Skeletal muscle cell (primary cell): ENCODE measurements at places on chromosomes 1 and 21.

- DNase-seq: peak; percentile 86
These were observed 85.8 kb upstream of the RGS1 start for GRCh38 chr1:192489748-192490147.

- no peak for DNase-seq
These were observed 1.6 kb downstream of the CRYBG2 start for GRCh38 chr1:26352338-26352679.

- DNase-seq: no peak
These were observed at the start of gene APP for GRCh38 chr21:26170471-26171257. APP (minus strand) TSS chr21:26170770; CDS start chr21:26170620, 150 bp downstream.

- no peak for DNase-seq
These were observed 65.7 kb upstream of the SYT6 start for GRCh38 chr1:114219172-114219868.

- no peak for DNase-seq
These were observed at the start of gene RAB25 for GRCh38 chr1:156060937-156061636. RAB25 (plus strand) TSS chr1:156061160; CDS start chr1:156061401, 241 bp downstream.

GRCh38 chr1:86324130-86324822 is 71.8 kb downstream of the ODF2L start:
- no peak for DNase-seq

DNA sequence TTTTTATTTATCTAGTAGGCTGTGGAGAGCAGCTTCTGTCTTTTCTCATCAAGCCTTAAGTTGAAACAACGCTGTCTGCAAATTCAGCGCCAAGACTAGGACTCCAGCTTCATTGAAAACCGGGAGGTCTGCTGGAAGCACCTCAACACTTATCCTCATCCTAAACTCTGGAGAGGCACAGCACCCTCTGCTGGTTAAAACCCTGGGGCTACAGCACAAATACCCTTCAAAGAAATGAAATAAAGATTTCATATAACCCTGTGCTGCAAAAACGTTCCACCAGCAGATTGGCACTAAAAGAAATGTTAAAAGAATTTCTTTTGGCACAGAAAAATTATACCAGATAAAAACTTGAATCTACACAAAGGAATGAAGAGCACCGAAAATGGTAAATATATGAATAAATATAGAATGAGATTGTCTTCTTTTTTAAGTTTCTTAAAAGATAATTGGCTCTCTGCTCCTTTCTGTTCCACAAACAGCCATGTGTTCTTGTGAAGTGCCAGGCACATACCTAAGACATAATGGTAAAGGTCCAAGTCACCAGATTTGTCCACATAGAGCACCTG is 227.7 kb upstream of the SAMSN1 start:
- no peak for DNase-seq

DNA sequence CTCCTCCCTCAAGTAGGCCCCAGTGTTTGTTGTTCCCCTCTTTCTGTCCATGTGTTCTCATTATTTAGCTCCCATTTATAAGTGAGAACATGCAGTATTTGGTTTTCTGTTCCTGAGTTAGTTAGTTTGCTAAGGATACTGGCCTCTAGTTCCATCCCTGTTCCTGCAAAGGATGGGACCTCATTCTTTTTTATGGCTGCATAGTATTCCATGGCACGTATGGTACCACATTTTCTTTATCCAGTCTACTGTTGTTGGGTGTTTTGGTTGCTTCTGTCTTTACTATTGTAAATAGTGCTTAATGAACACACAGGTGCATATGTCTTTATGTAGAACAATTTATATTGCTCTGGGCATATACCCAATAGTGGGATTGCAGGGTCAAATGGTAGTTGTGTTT is 232.9 kb downstream of the TPR start:
- DNase-seq: no peak

- DNase-seq: no peak
These were observed 192.2 kb downstream of the ST6GALNAC3 start for GRCh38 chr1:76266762-76267161.

GRCh38 chr1:21550097-21550496 is 40.9 kb downstream of the ALPL start:
- no peak for DNase-seq

DNA sequence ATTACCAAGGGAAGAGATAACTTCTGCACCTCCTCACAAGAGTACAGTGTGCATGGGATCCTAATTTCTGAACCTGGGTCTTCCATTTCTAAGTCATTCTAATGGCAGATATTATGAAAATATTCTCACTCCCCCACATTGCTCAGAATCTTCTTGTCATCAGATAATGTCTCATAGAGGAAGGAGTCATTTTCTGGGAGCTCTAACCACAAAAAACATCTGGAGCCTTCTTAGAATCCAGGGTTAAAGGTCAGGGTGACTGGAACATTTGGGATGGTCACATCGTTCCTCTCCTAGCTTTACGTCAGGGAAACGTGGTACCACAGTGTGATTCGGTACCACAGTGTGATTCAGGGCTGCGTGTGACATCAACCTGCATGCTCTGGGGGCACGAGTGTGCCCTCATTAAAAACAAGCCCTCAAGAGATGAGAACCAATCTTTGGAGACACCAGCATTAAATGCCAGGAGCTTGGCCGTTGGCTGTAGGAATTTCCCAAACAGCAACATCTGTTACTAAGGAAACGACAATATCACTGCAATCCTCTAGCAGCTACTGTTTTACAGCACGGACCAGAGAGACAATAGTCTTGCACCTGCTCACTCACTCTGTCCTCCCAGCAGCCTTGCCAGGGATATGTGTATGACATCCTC is 179.1 kb downstream of the PSMG1 start:
- DNase-seq: no peak

DNA sequence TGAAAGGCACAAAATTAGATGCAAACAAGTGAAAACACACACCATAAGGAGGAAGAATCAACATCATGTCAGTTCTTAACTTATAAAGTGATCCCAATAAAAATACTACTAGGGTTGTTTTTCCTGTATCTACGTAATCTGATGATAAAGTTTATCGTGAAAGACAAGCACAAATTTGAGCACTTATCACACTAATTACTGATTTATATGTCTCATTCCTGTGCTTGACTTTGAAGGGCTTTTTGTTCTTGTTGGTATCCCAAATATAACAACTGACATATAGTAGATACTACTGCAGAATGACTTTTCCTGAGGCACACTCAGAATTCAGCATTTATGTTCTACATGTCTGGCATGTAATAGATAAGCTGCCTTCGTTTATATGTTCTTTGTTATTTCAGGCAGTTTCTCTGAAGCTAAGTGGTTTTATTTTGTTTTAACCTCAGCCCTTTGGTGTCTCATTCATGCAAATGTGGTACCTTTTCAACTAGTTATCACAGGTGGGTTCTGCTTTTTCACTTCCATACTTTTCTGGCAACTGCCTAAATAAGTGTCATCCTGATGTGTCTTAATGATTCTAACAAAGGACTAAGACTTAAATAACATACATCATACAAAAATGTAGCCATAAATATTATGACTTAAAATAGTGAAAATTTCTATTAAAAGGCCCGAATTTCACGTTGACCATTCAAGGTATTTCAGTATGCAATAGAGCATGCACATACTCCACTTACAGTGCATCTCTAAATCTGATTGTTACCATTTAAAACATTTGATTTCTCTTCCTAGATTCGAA is 73.2 kb downstream of the LRRC8C start:
- DNase-seq: no peak

GRCh38 chr1:98428864-98429263 is 232.7 kb upstream of the SNX7 start:
- DNase-seq: no peak

- no peak for DNase-seq
These were observed 12.6 kb upstream of the MNDA start for GRCh38 chr1:158818560-158818959.

GRCh38 chr21:40967771-40968170 is 120.8 kb upstream of the DSCAM start:
- DNase-seq: no peak

GRCh38 chr1:3609769-3610526 is 1.4 kb downstream of the MEGF6 start:
- DNase-seq: no peak

DNA sequence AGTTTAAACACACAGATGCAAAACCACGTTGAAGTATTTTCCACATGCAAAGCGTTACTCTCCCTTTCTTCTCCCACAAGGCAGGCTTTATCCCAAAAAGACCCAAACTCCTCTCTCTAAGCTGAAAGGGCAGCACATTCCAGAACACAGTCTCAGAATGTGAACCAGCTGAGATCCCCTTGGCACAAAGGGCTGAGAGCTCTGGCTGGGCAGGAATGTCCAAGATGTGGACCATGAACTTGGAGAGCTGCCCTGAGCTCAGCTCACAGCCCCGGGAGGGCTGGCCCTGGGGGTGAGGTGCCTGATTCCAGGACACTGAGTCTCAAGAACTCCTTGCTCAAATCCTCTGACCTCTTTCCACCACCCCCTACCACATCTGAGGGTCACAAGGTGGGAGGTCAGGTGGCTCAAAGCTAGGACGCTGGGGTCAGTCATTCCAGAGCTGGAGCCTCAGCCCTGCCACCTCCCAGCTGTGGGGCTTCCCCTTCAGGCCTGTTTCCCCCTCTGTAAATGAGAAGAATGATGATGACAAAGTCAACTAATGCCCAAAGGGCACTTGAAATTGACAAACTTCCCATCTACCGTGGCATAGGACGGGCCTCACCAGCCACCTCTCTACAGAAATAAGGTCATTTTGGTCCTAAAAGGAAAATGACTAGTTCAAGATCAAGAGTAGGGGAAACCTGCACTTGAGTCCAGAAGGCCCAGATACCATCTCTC is 11.5 kb downstream of the ALDH4A1 start:
- no peak for DNase-seq

DNA sequence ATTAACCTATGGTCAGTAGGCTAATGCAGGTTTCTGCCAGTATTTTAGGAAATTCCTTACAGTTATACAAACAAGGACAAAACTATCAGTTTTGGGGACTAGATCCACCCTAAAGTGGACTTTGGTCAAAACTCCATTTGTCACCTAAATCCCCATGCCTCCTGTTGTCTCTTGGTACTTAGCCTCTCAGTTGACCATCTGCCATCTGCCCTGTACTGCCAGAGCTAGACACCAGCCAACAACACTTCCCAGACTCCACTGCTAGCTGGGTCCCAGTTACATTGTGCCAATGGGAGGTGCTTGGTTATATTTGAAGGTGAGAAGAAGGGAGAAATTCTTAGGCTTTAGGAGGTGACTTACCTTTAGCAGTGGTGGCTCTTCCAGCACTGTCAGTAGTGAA is 17.0 kb upstream of the BSDC1 start:
- no peak for DNase-seq

- DNase-seq: no peak
These were observed 438.1 kb downstream of the NPHP4 start for GRCh38 chr1:5554111-5554510.

DNA sequence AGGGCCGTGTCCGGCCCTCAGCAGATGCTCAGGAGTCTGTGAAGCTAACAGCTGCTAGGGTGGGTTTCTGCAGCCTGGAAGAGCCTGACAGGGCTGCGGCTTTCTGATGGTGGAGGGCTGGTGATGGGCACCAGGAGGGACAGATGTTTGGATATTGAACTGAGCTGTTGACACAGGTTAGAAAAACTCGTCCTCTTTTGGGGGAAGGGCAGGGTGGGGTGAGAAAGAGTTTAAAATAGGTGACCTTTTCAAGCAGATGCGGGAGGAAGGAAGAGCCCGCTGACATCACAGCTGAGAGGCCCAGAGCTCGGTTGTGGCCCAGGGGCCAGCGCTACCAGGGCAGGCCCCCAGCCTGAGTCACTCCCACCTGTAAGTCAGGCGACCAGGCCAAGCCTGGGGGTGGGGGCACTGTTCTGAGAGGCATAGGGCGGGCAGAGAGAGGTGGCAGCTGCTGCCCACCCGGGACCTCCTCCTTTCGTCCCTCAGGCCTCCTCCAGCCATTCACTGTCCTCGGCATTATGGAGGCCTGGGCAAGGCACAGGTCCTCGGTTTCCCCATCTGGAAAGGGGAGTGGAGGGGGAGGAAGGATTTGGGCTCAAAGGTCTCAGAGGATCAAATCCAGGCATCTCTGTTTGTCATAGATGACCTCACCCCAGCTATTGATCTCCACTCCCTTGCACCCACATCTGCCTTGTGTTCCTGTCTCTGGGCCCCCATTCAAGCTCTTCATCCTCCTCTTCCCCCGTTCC is 32.3 kb upstream of the ID3 start:
- DNase-seq: no peak

- no peak for DNase-seq
These were observed 33.5 kb upstream of the ACTRT2 start for GRCh38 chr1:2987773-2988172.

- DNase-seq: no peak
These were observed 494.2 kb downstream of the KIF26B start for GRCh38 chr1:245648749-245649522.

- DNase-seq: no peak
These were observed 44.0 kb downstream of the JAK1 start for GRCh38 chr1:64922336-64922735.
